Cerebellar nuclear complex (tissue), 1 donor: ENCODE measurements at places on chromosomes 3 and 15.
A peak's percentile ranks its signal among the peaks of the same experiment; 100 is the strongest.

GRCh38 chr3:154122552-154122911, 1.3 kb downstream of the ARHGEF26 start:
- no peak for DNase-seq

DNA sequence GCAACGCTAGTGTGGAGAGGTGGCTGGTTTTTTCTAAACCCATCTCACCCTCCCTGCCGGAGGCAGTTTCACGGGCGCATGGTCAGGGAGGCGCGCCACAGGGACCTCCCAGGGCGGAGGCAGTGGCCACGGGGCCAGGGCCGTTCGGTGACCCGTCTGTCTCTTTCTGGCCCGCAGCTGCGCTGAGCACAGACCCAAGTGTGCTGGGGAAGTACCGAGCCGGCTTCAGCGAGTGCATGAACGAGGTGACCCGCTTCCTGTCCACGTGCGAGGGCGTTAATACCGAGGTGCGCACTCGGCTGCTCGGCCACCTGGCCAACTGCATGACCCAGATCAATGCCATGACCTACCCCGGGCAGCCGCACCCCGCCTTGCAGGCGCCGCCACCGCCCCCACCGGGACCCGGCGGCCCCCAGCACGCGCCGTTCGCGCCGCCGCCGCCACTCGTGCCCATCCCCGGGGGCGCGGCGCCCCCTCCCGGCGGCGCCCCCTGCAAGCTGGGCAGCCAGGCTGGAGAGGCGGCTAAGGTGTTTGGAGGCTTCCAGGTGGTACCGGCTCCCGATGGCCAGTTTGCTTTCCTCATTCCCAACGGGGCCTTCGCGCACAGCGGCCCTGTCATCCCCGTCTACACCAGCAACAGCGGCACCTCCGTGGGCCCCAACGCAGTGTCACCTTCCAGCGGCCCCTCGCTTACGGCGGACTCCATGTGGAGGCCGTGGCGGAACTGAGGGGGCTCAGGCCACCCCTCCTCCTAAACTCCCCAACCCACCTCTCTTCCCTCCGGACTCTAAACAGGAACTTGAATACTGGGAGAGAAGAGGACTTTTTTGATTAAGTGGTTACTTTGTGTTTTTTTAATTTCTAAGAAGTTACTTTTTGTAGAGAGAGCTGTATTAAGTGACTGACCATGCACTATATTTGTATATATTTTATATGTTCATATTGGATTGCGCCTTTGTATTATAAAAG, 1.8 kb downstream of the HES1 start:
- no peak for DNase-seq

GRCh38 chr15:73370151-73370550, 1.4 kb upstream of the HCN4 start:
- no peak for DNase-seq

DNA sequence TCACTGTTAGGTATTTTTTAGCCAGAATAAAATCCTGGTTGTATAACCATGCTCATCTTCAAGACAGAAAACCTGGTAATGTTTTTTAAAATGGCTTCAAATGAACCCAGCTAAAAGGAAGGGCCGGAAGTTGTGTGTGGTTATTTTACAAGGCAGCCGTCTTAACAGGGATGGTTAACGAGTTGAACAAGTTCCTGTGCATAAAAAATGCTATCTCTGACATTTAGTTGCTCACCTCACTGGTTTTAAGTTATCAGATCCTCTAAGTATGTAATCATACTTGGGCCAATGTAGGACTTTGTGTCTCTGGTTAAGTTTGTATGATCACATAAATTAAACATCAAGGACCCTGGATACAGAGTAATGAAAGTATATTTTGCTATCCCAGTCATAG, 2.1 kb downstream of the ATP11B start:
- DNase-seq = no peak

- DNase-seq = peak; percentile 6
These were observed 1.3 kb downstream of the BHLHE40 start for GRCh38 chr3:4980229-4981203.

GRCh38 chr3:14884665-14885064, 62.7 kb upstream of the NR2C2 start:
- no peak for DNase-seq

GRCh38 chr15:99085413-99086326, 19.2 kb upstream of the SYNM start:
- DNase-seq = no peak

- peak; percentile 2 for DNase-seq
These were observed 13.7 kb downstream of the CELF6 start for GRCh38 chr15:72306211-72306785.

- DNase-seq = no peak
These were observed 6.1 kb downstream of the ERICH6 start for GRCh38 chr3:150697646-150698045.

GRCh38 chr3:64417816-64418215, 192.6 kb upstream of the PRICKLE2 start:
- DNase-seq = no peak

GRCh38 chr3:165206454-165207266, 10.5 kb upstream of the SLITRK3 start:
- DNase-seq = no peak

- no peak for DNase-seq
These were observed 10.5 kb upstream of the TXNRD3 start for GRCh38 chr3:126665221-126665936.

DNA sequence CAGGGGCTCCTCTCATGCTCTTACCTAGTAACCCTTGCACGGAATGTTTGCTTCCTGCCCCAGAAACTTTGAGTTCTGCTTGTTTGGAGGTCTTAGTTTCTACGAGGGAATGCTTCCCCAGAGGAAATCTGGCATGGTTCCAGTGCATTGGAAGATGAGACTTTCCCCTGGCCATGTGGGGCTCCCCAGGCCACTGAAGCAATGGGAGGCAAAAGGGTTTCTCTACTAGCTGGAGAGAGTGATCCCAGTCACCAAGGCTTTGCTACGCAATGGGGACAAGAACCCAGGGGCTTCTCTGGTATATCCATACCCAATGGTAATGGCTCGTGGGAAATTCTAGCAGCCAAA, 44.2 kb upstream of the RPL32 start:
- DNase-seq = no peak

GRCh38 chr15:54792526-54792925, 404.2 kb downstream of the RSL24D1 start:
- no peak for DNase-seq

DNA sequence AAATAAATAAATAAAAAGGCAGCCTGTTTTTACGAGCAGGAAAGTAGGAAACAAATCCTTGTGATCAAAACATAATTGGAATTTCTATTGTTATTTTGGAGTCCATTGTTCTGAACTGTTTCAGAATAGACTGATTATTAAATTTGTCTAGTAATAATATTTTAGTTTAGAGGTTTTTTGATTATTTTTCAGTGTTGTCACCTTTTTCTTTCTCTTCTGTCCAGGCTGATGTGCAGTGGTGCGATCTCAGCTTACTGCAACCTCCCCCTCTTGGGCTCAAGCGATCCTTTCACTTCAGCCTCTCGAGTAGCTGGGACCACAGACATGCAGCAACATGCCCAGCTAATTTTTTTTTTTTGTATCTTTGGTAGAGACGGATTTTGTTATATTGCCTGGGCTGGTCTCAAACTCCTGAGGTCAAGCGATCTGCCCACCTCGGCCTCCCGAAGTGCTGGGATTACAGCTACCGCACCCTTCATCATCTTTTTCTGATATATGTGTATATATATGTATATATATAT, 38.0 kb downstream of the KAT2B start:
- DNase-seq = no peak

DNA sequence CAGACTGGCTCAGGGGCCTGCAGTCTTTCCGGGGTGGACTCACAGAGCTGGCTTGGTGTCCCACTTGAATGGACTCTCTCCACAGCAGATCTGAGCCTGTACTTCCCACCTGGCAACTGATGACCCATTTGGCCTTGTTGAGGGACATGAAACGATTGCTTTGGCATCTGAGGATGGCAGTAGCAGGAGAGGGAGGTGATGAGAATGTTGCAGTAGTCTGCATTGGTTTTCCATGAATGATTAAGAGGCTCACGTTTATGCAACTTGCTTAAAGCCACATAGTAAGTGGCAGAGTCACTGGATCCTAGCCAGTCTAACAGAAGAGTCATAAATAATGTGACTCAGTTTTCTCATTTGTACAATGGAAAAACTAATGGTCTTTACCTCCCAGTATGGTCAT, 21.9 kb downstream of the IL20RB start:
- DNase-seq = no peak

GRCh38 chr3:107222907-107223306, 154.3 kb upstream of the CCDC54 start:
- DNase-seq = no peak

- DNase-seq = no peak
These were observed 57.9 kb downstream of the EPHB1 start for GRCh38 chr3:134852893-134853351.

DNA sequence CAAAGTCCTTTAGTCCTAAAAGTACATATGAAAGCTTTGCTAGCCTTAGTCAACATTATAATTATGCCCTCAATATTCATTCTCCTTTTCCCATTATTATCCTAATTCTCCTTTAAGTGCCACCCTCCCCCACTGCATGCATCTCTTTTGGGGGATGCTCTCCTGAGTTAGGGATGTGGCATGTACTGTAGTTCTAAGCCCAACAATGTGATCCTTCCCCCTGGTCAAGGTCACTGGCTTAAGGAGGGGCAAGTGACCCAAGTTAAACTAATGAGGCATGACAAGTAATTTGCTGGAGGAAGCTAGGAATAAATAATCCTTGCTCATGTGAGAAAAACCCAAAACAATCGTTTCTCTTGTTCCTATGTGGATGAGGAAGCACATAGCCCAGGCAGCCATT, 343.9 kb upstream of the SUCLG2 start:
- no peak for DNase-seq

DNA sequence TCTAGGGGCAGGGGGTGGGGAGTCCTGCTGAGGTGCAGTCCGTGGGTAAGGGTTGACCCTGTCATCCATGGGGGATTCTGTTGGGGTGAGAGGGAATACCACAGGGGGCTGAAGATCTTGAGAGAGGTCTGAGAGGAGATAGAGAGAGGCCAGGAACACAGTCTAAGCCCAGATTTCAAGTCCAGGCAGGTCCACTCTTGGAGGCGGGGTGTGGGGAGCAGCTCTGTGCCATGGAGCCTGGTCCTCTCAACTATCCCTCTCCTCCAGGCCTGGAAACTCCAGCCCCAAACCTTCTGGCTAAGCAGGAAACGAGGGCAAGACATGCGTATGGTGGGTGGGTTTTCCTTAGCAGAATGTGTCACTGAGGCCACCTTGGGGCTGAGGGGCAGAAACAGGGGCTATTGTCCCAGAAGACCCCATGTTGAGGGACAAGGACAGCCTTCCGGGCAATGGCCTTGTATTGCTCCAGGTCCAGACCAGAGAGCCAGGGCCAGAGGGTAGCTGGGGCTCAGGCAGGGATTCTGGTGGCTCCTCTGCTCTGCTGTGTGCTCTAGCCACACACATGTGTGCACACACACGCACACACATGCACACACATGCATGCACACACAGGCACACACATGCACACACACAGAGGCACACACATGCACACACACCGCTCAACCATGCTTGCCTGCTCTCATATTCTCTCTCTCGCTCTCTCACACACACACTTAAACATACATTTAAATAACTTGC, 48.6 kb upstream of the MAGEF1 start:
- no peak for DNase-seq

DNA sequence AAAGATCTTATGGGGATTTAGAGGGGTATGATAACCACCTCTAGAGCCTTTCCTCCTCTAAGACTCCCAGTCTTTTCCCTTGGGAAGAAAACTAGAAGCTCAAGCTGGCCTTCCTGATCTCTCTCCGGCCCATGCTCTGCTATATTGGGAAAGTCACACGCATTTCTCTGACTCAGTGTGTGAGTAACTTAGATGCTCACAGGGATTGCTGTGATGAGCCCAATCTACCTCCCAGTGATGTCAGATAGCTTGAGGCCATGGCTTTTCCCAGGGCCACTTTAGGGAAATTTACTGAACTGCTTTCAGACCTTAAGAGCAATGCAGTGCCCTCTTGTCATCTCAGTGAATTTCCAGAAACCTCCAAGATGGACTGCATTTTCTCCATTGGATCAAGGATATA, 8.6 kb upstream of the ST8SIA2 start:
- DNase-seq = no peak

DNA sequence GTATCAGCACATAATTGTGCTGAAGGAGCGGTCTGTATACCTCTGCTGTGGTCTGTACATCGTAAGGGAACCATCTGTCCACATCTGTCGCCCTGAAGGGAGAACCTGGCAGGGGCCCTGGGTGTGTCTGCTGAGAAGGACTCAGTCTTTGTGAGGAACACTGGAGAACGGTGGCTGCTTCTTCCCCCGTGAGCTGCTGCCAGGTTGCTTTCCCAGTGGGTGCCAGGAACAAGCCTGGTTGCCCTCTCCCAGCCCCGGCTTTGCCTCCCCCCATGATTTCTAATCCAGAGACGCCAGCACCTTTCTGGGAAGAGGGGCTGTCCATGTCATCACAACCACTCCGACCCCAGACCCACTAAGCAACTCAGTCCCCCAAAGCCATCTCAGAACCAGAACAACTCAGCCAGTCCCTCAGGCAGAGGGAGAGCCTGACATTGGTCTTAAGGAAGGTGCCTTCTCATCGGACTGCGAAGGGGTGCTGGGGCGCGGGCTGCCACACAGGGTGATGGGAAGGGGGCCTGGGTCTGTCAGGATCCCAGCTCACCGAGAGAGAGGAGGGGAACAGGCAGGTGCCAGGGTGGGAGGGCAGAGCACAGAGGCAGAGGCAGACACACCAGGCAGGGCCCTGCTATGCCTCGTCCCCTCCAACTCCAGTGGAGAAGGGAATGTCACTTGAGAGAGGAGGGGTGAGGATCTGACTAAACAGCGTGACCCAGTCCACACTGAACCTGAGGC, 8.5 kb downstream of the TNK2 start:
- no peak for DNase-seq

DNA sequence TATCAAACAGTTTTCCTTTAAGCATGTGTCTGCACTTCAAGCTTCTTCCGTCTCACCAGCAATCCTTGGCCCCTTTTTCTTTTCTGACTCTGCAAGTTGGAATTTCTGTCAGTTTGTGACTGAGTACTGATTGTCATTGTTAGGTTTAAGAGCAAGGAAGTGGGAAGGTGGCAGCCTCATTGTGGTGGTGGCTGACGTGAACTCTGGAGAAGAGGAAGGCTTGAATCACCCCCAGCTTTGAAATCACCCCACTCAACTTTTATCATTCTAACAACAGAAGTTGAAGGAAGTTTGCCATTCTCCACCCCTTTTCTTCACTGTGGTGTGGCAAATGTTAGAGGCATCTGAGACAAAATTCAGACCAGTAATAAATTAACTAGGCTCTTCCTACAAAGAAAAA, 231.6 kb upstream of the AGTR1 start:
- DNase-seq = no peak

DNA sequence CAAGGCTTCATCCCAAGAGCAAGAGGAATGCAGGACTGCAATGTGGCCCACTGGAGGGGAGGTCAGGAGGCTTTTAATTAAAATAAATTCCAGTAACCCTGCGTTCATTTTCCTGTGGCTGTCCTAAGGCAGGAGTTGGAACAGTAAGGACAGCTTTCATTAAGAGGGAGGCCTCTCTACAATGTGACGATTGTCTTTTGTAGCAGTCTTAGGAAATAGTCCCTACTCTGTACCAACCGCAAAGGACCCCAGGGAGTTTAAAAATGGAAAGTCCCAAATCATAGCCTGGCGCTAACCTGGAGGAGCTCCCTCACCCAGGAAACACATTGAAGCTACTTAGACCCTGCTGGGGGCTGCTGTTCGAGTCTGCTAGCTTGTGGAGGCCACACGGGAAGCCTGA, 62.8 kb downstream of the SYNM start:
- no peak for DNase-seq
